Activated T-cell treated with anti-CD3 and anti-CD28 coated beads, Interleukin-2, amount 50 U/mL, for 72 hours (primary cell): ENCODE measurements at places on chromosomes 4 and X. TPM values are rescaled to one million over a fixed set of nuclear protein-coding genes. Genes with fewer than 3 reads are reported as not detected.
A peak's percentile ranks its signal among the peaks of the same experiment; 100 is the strongest.

Gene PARM1
- 0.19 TPM for total RNA-seq

Gene FAM184B
- not detected for total RNA-seq

- no peak overlapping the region for H3K4me3 ChIP-seq
- H3K27me3 ChIP-seq, result peaks cover 9% of the 10 kb centered on the region
- DNase-seq, result no peak
- H3K27ac ChIP-seq, result no peak overlapping the region
- H3K4me1 ChIP-seq, result no peaks in the 10 kb centered on the region
Measured at GRCh38 chr4:143424276-143424675, 87.6 kb downstream of the GAB1 start.

DNA sequence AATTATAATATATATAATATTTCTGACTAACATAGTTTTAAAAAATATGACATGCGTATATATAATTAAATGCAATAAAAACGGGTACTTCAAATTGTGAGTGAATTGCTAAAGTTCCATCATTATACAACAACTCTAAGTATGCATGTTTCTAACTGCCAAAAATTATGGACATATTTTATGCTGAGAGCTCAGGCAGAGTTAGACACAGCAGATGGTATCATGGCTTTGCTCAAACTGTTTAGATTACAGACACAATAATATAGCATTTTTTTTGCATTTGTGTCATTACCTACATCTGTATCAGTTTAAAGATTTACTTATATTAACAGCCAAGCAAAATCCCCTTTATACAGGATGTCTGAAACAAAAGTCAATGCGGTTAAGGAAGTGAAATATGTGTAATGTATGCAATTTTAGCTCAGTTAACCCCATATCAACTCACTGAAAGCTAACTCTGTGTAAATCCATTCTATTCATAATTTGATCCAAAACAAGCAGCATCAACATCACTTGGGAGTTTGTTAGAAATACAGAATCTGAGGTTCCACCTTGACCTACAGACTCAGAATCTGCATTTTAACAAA is 119.1 kb upstream of the CNKSR2 start:
- H3K36me3 ChIP-seq, result no peaks in the 10 kb centered on the region
- no peak overlapping the region for H3K4me3 ChIP-seq
- H3K4me1 ChIP-seq, result no peaks in the 10 kb centered on the region
- DNase-seq, result no peak
- no peaks in the 10 kb centered on the region for H3K27me3 ChIP-seq

DNA sequence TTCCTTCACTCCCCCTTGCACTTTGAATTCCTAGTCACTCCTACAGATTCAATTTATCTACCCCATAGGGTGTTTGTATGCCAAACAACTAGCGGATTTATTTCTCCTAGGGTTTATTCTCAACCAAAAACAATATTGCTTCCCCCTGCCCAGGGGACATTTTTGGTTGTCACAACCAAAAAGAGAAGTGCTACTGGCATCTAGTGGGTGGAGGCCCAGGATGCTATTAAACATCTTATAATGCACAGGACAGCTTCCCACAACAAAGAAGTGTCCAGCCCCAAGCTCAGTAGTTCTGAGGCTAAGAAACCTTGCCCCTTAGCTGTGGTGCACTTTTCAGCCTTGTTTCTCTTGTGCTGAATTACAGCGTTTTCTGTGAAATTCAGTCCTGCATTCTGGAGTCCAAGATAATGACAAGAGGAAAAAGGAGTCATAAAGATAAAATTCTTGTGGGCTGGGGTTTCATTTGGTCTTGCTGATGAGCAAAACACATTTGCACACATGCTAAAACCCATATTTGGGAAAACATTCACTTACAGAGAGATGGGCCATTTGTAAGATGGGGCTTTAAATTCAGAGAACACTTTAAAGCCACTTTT is 11.2 kb upstream of the SYTL4 start:
- H3K4me1 ChIP-seq, result no peaks in the 10 kb centered on the region
- no peak overlapping the region for H3K27ac ChIP-seq
- no peak overlapping the region for H3K4me3 ChIP-seq
- no peak for DNase-seq
- H3K36me3 ChIP-seq, result no peaks in the 10 kb centered on the region

DNA sequence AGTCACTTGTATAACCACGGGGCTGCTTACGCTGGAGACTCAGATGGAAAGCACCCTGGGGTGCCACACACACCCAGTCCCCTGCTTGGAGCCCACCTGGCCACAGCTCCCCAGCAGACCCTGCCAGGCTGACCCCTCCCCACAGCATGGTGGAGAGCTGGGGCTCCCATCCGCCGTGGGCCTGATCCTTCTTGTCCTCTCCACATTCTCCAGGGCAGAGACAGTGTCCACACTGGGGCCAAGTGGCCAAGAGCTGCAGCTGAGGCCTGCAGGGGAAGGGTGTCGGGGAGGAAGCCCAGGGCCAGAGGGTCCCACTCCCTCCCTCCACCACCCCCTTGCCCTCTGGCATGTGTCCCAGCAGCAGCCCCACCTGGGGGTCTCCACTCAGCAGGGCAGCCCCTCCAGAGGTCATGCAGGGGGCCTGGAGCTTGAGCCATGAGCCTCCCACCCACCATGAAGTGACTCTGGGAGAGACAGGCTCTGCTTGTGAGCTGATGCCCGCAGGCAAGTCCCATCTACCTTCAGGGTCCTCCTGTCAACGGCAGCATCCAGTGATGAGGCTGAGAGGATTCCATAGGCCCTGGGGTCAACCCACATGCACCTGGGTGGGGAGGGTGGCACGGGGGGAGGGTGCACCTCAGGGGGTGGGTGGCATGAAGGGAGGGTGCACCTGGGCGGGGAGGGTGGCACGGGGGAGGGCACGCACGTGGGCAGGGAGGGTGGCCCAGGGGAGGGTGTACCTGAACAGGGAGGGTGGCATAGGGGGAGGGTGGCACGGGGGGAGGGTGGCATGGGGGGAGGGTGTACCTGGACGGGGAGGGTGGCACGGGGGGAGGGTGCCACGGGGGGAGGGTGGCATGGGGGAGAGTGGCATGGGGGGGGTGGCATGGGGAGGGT is 56.4 kb downstream of the FAM53A start:
- DNase-seq, result no peak
- H3K27me3 ChIP-seq, result no peaks in the 10 kb centered on the region
- H3K36me3 ChIP-seq, result no peaks in the 10 kb centered on the region
- no peaks in the 10 kb centered on the region for H3K4me1 ChIP-seq
- H3K4me3 ChIP-seq, result no peak overlapping the region

- peaks cover 21% of the 10 kb centered on the region for H3K4me1 ChIP-seq
- no peaks in the 10 kb centered on the region for H3K36me3 ChIP-seq
- no peak overlapping the region for H3K4me3 ChIP-seq
Measured at GRCh38 chr4:7878323-7878722, 61.3 kb downstream of the AFAP1 start.

DNA sequence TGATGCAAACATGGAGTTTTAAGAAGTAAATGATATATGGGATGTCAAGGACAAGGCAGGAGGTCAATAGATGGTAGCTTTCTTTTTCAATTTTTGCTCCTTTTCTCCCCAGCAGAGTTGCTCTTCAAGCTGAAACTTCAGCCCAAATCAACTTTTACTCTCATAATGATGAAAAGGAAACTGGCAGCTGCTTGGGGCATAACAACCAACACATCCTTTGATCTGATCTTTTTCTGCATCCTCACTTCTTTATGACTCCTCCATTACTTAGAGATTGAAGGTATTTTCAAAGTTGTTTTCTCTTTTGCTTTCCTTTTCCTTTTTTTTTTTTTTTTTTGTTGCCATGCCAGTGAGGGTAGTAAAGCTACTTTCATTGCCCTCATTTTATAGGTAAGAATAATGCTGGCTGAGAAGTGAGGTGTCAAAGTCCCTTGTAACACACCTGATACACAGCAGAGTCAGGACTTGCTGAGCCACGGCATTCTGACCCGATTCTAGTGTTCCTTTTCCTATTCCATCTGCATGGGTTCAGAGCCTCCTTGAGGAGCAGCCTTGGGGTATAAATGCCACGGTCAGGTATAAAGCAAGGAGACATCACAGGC is 26.9 kb downstream of the SLC2A9 start:
- DNase-seq, result no peak
- H3K4me3 ChIP-seq, result peak overlapping the region; percentile 1
- H3K27me3 ChIP-seq, result no peaks in the 10 kb centered on the region
- H3K4me1 ChIP-seq, result peaks cover 39% of the 10 kb centered on the region
- H3K36me3 ChIP-seq, result peaks cover 2% of the 10 kb centered on the region
- H3K27ac ChIP-seq, result peak overlapping the region; percentile 52

GRCh38 chrX:57596516-57596915 is 4.7 kb downstream of the ZXDB start:
- peak overlapping the region; percentile 72 for H3K4me3 ChIP-seq
- H3K36me3 ChIP-seq, result peaks cover 10% of the 10 kb centered on the region
- peaks cover 6% of the 10 kb centered on the region for H3K27me3 ChIP-seq
- H3K4me1 ChIP-seq, result peaks cover 26% of the 10 kb centered on the region
- H3K27ac ChIP-seq, result peak overlapping the region; percentile 36

DNA sequence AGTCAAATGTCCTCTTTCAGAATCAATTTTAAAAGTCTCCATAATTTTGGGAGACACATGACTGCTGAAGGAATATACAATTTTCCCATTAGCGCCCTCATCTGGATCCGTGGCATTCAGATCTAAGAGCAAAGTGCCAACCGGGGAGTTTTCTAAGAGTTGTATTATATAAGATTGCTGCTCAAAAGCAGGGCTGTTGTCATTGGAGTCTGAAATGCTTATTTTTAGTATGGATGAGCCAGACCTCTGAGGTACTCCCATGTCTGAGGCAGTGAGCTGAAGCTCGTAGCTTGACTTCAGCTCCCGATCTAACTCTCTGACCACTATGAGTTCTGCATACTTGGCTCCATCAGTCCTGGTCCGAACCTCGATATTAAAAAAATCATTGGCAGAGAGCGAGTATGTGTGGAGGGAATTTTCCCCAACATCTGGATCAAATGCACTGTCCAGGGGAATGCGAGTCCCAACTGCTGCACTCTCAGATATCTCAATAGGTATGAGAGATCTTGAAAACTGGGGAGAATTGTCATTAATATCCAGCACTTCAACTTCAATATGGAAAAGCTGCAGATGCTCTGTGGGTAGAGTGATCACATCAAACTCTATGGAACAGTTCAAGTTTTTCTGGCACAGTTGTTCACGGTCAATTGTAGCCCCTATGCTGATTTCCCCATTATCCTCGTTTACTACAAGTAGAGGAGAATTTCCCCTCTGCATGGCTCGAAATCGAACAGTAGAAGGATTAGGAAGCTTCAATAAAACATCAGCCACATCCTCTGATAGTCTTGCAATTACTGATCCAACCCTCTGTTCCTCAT is 917 bp downstream of the PCDH18 start:
- H3K4me1 ChIP-seq, result peaks cover 7% of the 10 kb centered on the region
- H3K36me3 ChIP-seq, result no peaks in the 10 kb centered on the region
- no peaks in the 10 kb centered on the region for H3K27me3 ChIP-seq
- H3K4me3 ChIP-seq, result no peak overlapping the region
- no peak overlapping the region for H3K27ac ChIP-seq

GRCh38 chrX:19874391-19875049 is 12.9 kb downstream of the SH3KBP1 start:
- H3K27ac ChIP-seq, result peak overlapping the region; percentile 61
- H3K4me1 ChIP-seq, result peaks cover 54% of the 10 kb centered on the region
- peaks cover 1% of the 10 kb centered on the region for H3K36me3 ChIP-seq
- peak overlapping the region; percentile 50 for H3K4me3 ChIP-seq

Gene USP17L25
- total RNA-seq, result not detected

- H3K4me3 ChIP-seq, result peak overlapping the region; percentile 79
- DNase-seq, result peak; percentile 53
- H3K36me3 ChIP-seq, result peaks cover 16% of the 10 kb centered on the region
Measured at GRCh38 chrX:71103110-71103983, 3.2 kb downstream of the CXorf65 start.
